ENCODE measurements at places on chromosomes 7 and 10.

DNA sequence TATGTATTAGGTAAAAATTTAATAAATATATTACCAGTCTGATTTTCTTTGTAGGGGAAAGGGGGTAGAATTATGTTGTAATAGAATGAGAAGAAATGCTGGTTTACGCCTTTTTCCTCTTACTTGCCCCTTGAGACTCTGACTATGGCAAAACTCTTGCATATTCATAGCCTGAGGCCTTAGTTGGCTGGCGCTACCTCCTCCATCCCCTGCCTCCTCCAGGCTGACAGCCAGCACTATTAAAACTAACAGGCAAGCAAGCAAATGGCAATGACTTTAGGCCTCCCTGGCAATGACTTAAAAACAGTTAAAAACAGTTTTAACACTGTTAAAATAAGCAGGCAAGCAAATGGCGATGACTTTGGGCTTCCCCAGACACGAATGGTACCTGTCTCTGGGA is 14.4 kb downstream of the PKD2L1 start:
- no peak for DNase-seq

GRCh38 chr7:24213311-24213710 is 70.7 kb upstream of the NPY start:
- no peak for DNase-seq

- no peak for DNase-seq
These were observed 89.6 kb downstream of the COBL start for GRCh38 chr7:51226916-51227535.

- DNase-seq, result no peak
These were observed 1.1 kb downstream of the ANKRD2 start for GRCh38 chr10:97573672-97574071.

GRCh38 chr7:12800486-12800885 is 113.1 kb downstream of the ARL4A start:
- DNase-seq, result no peak

DNA sequence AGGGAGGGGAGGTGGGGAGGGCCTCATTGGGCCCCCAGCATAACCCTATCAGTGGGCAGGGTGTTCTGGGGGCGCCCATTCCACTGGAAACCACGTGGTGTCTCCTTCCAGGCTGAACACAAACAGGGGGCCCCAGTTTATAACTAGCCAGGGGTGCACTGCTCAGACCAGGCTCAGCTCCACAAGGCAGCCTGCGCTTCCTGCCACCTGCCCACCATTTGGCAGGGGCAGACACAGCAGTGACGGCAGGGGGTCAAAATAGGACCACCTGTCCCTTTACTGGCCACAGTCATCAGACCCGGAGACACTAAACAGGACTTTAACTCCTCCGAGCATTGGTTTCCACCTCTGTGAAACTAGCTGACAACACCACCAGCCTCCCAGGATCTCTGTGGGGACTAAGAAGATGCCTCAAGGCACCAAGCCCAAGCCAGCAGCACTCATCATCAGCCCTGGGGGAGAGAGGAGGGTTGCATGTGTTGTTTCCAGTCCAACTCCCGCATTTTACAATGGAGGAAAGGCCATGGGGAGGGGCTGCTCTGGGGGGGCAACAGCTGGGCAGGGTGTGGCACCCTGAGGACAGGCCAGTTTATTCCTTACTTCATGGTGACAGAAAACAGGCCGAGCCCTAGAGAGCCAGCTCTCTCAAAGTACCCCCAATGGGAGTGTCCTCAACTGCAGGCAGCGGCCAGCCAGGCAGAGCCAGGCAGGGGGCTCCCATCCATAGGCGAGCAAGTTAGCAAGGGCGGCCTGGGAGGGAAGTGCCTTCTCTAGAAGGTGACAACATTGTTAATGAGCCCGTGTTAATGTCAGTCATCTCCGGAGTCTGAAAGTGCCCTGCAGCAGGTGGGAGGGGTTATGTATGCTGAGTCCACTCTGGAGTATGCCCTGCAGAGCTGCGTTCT is 127.6 kb downstream of the TNS3 start:
- DNase-seq, result no peak

DNA sequence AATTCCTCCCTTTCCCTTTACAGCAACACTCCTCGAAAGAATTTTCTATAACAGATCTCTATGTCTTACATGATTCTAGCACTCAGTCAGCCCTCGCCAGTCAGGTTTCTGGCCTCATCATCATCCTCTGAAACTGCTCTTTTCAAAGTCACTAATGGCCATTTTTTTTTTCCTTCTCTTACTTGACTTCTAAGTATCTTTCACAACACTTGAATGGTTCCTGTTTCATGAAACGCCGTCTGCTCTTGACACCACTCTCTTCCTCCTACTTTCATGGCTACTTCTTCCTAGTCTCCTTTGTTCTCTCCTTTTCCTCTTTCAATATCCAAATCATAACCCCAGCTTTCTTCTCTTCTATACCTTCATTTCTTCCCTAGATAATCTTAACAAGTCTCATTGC is 100.5 kb upstream of the NRP1 start:
- no peak for DNase-seq

- DNase-seq, result no peak
These were observed 222.9 kb downstream of the TCERG1L start for GRCh38 chr10:131088619-131089018.

DNA sequence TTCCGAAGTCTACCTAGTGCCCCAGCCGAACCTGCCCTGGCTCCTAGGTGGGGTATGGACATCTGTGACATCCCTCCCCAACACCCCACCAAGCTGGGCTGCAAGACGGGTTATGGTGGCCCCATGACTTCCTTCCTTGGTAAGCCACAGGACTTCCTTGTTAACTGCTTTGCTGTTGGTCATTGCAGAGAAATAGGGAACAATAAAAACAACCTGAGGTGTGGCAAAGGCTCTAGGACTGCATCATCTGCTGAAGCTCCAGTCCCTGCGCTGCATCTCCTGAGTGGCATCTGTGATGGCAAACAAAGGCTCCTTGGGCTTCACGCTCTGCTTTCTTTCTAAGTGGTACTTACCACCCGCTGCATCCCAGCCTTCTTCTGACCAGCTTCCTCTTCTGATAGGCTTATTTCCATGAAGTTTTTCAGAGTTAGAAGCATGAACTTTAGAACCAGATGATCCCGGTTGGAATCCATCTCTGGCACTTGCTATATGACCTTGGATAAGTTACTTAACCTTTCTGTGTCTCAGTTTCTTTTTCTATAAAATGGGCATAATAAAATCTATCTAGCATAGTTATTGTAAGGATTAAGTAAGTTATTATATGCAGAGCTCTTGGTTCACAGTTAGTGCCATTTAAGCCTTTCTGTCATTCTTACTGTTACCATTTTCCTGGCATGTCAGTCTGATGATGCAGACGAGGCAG is 216.8 kb downstream of the RPS24 start:
- DNase-seq, result no peak

- no peak for DNase-seq
These were observed 5.4 kb downstream of the PON2 start for GRCh38 chr7:95429241-95429990.

DNA sequence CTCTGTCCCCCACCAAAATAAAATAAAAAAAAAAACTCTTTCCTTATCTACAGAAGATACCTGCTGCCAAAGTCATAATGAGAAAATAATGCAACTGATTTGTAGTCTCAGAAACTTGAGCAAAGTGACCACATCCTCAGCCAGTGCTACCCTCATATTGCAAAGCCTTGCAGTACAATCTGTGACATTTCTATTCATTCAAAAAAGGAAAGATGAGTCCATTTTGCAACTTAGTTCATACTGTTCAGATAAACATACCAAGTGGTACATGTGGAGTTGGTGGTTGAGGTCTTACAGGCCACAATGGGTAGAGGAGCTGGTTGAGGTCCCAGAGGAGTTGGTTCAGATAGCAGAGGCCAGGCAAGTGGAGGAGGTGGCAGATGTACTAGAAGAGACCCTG is 6.5 kb upstream of the EIF5AL1 start:
- no peak for DNase-seq

GRCh38 chr7:96337519-96337918 is 15.6 kb upstream of the SLC25A13 start:
- DNase-seq, result no peak

DNA sequence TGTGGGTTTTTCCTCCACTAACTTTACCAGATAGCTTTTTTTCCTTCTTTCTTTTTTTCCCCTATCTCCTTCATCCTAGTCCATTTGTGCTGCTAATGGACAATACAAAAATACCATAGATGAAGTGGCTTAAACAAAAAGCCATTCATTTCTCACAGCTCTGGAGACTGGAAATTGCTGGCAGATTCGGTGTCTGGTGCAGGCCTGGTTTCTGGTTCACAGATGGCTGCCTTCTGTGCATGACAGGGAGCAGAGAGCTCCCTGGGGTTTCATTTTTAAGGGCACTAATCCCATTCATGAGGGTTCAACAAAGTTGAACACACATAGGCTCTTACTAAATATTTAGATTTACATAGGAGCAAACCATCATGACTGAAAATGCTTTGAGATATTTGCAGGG is 467.4 kb downstream of the TYW1 start:
- DNase-seq, result no peak

All from ecto neural progenitor cell (in vitro differentiated cells).